ENCODE measurements at places on chromosomes 5 and 9.
A peak's percentile ranks its signal among the peaks of the same experiment; 100 is the strongest.

DNA sequence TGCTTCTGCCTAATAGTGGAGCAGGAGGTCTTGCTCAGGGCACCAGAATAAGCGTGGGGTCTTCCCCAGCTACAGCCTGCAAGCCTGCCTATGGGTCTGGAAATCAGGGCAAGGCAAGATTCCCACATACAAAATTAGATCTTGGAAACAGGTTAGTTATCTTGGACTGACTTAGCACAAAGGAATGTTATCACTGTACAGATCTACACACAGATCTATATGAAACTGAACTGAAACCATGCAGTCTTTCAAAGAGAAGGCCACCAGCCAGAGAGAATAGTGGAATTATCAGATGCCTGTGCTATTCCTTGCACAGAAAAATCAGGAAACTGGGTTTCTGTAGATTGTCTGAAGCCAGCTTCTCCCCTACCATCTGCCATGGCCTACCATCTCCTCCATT lies 585.7 kb downstream of the ACTL7B start:
- no peak for DNase-seq

DNA sequence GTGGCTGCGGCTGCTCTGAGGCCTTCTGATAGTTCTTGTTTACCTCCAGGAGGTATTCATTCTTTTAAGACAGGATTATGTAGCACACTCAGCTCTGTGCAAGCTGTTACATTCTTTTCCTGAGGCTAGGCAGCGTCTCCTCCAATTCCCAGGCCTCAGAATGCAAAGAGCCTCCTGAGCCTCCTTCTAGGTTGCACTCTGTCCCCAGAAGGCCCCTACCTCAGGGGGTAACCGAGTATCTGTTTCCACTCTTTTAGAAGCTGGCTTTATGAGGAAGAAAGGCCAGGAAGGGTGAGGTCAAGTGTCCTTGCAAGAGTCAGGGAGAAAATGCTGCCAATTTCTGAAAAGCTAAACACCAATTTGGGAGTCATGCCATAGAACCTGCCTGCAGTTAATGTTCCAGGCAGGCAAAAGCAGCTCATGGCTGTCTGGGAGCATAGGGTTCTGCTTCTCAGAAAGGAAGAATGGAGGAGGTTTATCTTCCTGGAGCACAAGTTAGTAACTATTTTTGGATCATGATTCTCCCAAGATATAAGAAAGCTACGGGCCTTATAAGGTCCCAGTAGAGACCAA lies 178.9 kb downstream of the SEMA6A start:
- no peak for DNase-seq

DNA sequence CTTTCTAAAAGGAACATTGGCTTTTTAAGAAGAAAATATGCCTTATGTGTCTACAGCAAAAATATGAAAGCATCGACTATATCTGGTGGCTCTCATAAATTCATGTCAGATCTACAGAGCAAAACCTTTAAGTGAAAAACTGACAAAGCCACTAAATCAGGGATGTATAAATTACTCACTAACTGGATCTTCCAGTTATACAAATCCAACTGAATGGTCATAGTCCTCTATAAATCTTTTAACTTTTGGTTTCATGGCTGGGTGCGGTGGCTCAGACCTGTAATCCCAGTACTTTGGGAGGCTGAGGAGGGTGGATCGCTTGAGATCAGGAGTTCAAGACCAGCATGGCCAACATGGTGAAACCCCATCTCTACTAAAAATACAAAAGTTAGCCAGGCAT lies 29.2 kb upstream of the GZMA start:
- DNase-seq, result no peak

GRCh38 chr5:10546186-10546585 lies 17.7 kb upstream of the ANKRD33B start:
- DNase-seq, result no peak

DNA sequence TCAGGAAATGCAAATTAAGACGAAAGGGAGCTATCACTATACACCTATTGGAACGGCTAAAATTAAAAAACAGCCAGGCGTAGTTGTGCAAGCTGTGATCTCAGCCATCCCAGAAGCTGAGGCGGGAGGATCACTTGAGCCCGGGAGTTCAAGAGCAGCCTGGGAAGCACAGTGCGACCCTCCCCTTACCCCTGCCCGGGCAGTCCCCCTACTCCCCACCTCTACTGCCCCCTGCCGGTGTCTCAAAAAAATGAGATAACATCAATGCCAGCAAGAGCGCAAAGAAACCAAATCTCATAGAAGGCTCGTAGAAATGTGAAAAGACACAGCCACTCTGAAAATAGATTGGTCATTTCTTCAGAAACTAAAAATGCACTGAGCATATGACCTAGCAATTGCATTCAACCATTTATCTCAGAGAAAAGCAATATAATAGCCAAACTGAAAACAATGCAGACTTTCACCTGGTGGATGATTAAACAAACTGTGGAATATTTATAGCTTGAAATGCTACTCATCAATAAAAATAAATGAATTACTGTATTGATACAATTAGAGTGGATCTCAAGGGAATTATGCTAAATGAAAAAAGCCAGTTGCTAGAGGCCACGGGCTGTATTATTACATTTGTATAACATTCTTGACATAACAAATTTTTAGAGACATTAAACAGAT lies 20.6 kb downstream of the OR2V2 start:
- DNase-seq, result peak; percentile 54

- no peak for DNase-seq
These were observed 138.9 kb downstream of the C9orf50 start for GRCh38 chr9:129481810-129482511.

DNA sequence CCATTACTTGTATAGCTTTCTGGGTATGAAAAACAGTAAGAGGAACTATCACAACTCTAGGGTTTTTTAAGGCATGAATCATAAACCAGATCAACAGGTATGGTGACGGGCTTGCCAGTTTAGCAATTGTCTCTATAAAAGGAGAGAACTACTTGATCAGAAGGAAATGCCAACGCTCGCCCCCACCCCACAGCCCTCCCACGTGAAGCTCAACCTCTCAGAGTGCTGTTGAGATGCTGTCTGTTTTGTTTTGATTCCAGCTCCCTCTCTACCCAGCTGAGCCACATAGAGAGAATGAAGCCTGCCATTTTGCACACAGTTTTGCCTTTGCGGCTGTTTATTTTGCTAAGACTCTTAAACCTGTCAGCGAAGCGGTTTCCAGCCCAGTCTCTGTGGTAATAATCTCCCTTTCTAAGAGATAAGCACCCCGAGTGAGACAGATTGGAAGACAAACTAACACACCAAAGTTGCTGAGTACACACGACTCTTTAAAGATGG lies 257.9 kb upstream of the ANKRD55 start:
- DNase-seq, result no peak

DNA sequence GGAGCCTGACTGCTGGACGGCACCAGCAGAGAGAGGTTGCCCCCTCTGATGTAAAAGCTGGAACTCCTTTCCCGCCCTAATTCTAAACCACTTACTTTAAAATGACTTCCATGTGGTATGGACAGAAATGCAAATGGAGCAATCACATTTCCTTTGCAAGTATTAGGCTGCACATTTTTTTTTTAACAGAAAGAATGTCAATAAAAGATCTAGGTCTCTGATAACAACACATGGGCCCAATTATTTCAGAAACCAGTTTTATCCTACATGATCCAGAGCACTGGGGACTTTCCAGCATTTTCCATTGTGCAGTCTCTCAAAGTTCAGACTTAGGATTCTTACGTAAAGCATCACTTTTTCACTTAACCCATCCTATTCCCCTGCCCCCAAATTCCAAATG lies 203.7 kb downstream of the NXNL2 start:
- DNase-seq, result no peak

GRCh38 chr5:79955941-79956670 lies 35.0 kb downstream of the MTX3 start:
- DNase-seq, result no peak

- no peak for DNase-seq
These were observed 72.7 kb downstream of the LURAP1L start for GRCh38 chr9:12847561-12847960.

- no peak for DNase-seq
These were observed 427.5 kb upstream of the KIF2A start for GRCh38 chr5:61878471-61878870.
